ENCODE measurements at places on chromosomes 6 and 20.
A peak's percentile ranks its signal among the peaks of the same experiment; 100 is the strongest.

DNA sequence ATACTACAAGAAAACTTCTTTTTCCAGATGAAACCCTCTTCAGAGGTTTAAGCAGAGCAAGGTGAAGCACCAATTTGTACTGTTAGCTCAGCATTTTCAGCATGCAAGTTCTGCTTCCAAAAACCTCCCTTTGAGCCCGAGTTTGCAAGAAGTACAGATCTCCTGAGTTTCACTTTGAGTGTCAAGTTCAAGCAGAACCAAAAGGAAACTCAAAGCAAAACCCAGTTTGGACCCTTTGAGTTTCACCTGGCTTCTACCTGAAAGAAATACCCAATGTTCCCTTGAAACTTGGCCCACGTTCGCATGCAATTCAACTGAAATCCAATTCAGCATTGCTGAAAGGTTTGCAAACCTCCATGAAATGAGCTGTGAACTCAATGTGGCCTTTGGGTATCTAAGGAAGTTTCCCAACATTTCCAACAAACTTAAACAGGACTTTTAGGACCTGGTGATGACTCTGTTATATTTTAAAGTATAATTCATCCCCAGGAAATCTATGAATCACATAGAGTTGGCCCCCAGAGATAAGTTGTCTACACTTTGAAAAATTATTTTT is 62.9 kb upstream of the HBS1L start:
- no peak for DNase-seq

- DNase-seq: no peak
Measured at GRCh38 chr6:86511962-86512361, 425.4 kb upstream of the HTR1E start.

GRCh38 chr6:14660806-14661579 is 543.4 kb downstream of the CD83 start:
- no peak for DNase-seq

GRCh38 chr6:116411284-116411623 is 40.5 kb downstream of the DSE start:
- no peak for DNase-seq

GRCh38 chr20:47427746-47428145 is 71.2 kb upstream of the ZMYND8 start:
- no peak for DNase-seq

DNA sequence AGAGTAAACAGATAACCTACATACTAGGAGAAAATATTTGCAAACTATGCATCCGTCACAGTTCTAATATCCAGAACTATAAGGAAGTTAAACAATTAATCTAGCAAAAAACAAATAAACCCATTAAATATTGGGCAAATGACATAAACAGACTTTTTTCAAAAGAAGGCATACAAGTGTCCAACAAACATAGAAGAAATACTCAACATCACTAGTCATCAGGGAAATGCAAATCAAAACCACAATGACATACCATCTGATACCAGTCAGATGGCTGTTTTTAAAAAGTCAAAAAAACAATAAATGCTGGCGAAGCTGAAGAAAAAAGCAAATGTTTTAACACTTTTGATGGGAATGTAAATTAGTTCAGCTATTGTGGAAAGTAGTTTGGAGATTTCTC is 1117.7 kb upstream of the MAP3K7 start:
- DNase-seq: no peak

GRCh38 chr20:62418709-62419487 is 8.4 kb downstream of the RBBP8NL start:
- DNase-seq: no peak

- no peak for DNase-seq
Measured at GRCh38 chr6:127566651-127567050, 10.3 kb upstream of the C6orf58 start.

DNA sequence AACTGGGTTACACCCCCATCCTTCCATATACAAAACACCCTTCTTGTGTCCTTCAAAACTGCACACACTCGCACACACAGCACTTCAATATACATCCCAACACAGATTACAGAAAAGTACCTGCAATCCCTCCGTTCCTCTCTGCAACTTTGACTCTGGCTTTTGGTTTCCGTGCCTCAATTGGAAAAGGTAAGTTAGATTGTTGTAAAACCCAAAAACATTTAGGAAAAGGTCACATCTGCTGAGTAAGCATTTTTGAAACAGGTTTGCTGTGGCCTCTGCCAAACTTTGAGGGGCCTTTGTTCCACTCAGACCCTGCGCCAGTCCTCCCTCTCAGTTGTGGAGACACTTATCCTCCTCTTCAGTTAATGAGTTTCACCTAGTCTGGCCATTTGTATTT is 4.2 kb downstream of the NKX2-4 start:
- DNase-seq: no peak

DNA sequence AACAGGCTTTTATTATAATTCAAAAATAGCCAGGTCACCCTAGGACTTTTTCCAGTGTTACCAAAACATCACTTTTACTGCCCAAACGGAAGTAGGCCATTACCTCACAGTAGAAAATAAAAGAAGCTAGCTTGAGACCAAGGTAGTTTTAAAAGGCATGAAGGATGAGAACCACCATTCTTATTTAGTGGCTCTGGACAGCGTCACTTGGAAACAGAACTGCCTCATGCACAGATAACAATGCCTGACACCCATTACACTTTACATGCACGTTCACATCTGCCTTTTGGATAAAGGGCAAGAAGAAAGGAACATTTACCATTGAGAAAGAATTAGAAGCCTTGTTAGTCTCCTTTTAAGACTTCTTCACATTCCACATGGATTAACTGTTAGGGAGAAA is 1.9 kb upstream of the PAQR8 start:
- DNase-seq: no peak

DNA sequence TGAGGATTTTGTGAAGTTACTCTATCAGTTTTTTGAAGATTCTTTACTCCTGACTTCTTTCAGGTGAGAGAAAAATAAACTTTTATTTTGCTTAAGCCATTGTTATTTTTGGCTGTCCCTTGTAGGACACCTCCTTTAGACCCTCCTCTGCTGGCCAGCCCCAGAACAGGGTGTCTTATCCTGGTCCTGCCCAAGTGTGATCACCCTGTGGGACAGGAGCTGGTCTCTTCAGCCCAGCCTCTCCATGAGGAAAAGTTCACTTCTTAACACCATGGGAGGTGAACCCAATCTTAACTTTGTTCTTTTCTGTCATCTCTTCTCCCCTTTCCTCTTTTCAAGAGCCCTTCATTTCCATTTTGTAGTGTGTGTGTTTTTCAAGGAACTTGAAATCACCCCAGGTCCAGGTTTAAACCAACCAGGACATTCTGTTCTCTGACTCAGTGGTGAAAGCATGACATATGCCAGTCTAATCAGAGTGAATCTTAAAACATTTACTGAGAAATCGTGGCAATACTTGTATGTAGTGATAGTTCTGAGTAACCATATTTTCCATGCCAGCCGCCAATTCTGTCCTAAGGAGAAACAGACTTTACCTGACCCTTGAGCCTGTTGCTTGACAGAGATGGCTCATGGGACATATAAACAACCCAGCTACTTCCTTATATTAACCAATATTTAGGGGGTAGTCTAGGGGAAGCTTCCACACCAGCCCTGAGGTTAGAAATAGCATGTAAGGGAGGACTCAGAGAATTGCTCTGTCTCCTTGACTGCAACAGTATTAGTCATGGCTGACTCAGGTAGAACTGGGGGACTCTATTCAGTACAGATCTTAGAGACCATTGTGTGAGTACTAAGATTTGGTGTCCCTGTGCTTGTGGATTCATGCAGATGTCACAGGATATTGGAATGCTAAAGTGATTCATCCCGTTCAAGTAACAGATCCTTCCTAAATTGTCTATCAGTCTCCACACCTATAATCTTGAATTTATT is 48.8 kb downstream of the FLRT3 start:
- no peak for DNase-seq

GRCh38 chr20:23048283-23049200 is 930 bp downstream of the THBD start:
- DNase-seq: no peak

DNA sequence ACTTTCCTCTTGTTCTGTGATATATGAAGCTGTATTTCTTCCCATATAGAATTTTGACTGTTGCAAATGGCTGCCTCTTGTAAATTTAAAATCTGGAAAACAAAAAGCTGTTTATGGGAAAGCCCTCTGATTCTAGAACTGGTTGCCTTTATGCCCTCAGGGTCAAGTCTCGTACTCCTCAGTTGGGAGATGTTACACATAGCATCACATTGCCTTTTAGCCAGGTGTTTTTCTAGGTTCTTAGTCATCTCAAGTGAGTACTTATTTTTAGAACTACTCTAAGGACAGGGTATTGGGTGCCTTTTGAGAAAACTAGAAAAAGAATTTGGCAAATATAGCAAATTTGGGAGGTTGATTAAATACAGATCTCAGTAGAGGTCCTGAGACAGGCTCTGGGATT is 58.5 kb downstream of the ANKS1A start:
- DNase-seq: no peak

- no peak for DNase-seq
Measured at GRCh38 chr6:24606200-24606930, 39.6 kb downstream of the KIAA0319 start.

DNA sequence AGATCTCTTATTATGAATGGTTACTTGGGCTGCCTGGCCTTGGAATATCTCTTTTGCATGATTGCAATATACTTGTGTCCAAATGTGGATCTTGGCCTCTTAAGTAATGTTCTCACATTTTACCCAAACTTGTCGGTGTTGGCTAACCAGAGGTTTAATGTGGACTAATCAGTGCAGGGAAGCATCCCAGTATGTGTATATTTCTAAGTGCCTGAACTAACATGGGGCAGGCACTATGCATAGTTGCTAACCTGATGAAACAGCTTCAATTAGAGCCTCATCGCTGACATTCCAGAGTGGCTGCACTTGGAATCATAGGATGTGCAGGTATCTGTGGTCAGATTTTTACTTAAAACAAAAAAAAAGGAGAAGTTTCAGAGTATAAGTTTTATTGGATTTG is 160.0 kb downstream of the PDE7B start:
- no peak for DNase-seq

DNA sequence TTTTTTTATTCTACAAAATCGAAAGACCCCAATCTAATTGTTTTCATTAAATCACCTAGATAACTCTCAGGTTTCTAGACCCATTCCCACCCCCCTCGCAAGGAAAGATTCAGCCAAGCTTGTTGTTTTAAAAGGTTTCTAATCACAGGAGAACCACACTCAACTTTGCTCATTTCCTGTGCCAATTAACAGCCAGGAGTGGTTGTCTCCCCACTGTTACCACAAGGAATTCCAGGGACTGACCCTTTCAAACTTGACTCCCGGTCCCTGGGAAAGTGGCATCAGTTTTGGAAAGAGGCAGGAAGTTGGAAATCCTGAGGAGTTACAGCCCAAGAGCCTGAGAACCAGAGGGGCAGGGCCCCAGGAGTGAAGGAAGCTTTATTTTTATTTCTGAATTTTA is 561.3 kb upstream of the JAG1 start:
- no peak for DNase-seq

- DNase-seq: no peak
Measured at GRCh38 chr6:17904491-17905120, 82.8 kb downstream of the KIF13A start.

- no peak for DNase-seq
Measured at GRCh38 chr6:53889365-53889764, 94.6 kb downstream of the LRRC1 start.

GRCh38 chr6:41654698-41655151 is 16.5 kb downstream of the MDFI start:
- DNase-seq: no peak

DNA sequence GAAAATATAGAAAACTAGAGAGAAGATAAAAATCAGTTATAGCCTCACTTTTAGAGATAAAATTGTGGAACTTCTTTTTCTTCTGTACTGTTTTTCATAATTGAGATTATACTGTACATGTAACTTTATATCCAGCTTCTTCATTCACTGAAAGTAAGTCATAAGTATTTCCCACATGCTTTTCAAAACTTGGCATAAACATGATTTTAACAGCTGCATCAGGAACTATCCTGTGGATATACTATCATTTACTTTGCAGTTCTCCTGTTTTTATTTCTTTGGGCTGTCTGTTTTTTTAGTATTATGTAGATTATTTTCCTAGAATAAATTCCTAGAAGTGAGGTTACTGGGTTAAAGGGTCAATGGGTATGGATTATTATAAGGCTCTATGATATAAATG is 14.8 kb downstream of the DSTN start:
- DNase-seq: no peak

DNA sequence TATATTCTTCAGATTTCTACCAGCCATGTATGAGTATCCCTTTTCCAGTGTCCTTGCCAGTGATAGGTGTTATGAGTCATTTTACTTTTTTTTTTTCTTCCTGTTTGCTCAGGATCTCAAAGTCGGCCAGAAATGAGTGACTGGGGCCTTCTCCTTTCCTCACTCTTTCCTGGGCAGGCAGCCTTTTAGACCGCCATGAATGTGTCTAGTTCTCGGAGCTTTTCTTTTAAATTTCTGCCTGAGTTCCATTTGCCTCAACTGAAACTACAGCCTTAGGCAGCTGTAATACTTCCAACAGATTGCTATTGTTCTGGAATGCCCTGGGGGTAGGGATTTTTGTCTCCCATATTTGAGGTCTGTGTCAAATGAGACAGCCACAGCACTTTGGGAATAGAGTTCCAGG is 83.7 kb downstream of the STXBP5 start:
- no peak for DNase-seq

- peak; percentile 35 for DNase-seq
Measured at GRCh38 chr6:103326760-103327757, 1532.7 kb downstream of the HACE1 start.

DNA sequence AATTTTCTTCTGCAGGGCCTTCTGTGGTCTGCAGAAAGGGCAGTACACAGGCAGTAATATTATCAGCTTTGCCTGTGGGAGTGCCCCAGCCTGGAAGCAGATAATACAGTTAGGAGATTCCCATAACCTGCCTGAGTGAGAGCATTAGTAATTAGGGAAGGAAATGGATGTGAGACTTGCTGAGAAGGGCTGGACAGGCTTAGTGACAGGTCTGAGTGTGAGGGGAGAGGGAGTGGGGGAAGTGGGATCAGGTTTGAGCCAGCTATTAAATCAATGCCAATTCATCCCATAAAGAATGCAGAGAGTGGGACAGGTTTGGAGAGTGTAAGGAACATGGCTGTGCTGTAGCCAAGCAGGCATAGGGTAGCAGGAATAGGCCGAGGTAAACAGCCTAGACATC is 10.1 kb upstream of the CFAP206 start:
- no peak for DNase-seq

- DNase-seq: no peak
Measured at GRCh38 chr6:106626485-106626884, 2.8 kb downstream of the RTN4IP1 start.

- DNase-seq: no peak
Measured at GRCh38 chr20:62734881-62735280, 26.2 kb downstream of the NTSR1 start.

GRCh38 chr20:22408521-22409402 is 175.6 kb downstream of the FOXA2 start:
- no peak for DNase-seq

GRCh38 chr6:166325383-166326042 is 16.8 kb downstream of the SFT2D1 start:
- DNase-seq: no peak

GRCh38 chr6:16817594-16817993 is 56.3 kb upstream of the ATXN1 start:
- no peak for DNase-seq

Measured in NCI-H1694 (cell line).